ENCODE measurements at places on chromosomes 7 and 10. TPM values are rescaled to one million over a fixed set of nuclear protein-coding genes. Genes with fewer than 3 reads are reported as not detected.

The ADARB2 gene
- not detected for total RNA-seq

The CYP3A4 gene
- not detected for total RNA-seq

The PTPRZ1 gene
- total RNA-seq: not detected

The SNX10 gene
- total RNA-seq: 4.9 TPM

The GIMAP2 gene
- total RNA-seq: not detected
